ENCODE measurements at places on chromosomes 2 and 18.

GRCh38 chr2:212618636-212619035, 80.0 kb upstream of the ERBB4 start:
- no peak for DNase-seq

- DNase-seq = no peak
Observed at GRCh38 chr2:121309801-121310200, 24.8 kb upstream of the TFCP2L1 start.

DNA sequence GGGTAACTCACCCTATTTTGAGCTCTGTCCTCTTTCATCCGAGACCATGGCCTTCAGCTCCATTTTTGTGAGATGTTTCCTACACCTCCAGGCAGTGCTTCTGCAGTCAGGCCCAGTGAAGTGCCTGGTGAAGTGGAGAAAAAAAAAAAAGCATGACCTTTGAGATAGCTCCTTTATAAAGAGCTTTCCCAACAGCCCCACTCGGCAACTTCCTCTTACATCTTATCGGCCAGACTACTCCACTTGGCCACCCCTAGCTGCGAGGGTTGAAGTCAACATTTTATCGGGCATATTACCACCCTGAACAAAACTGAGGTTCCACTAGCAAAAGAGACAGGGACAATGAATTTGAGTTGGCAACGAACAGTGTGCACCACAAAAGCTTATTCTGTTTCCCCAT, 124.8 kb upstream of the RNF152 start:
- DNase-seq = no peak

DNA sequence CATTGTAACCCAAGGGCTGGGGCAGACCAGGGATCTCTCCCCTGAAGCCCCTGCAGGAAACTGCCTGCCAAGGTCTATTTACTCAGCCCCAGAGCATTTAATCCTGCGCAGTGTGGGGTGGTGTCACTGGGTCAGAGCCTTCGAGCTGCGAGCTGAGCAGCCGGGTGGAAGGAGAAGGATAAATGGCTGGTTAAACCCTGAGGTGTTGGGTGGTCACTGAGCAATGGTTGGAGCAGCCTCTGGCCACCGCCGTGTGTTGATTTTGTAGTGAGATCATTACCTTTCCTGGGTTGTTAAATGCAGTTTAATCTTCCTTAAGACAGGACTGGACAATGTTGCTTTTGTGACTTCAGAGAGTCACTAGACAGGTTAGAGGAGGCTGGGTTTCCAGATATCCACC, 98.1 kb downstream of the SETBP1 start:
- no peak for DNase-seq

- DNase-seq = no peak
Observed at GRCh38 chr2:99623035-99623434, 133.2 kb upstream of the REV1 start.

GRCh38 chr2:12949406-12949805, 232.7 kb downstream of the TRIB2 start:
- DNase-seq = no peak

GRCh38 chr2:62415518-62415917, 90.5 kb downstream of the TMEM17 start:
- DNase-seq = no peak

DNA sequence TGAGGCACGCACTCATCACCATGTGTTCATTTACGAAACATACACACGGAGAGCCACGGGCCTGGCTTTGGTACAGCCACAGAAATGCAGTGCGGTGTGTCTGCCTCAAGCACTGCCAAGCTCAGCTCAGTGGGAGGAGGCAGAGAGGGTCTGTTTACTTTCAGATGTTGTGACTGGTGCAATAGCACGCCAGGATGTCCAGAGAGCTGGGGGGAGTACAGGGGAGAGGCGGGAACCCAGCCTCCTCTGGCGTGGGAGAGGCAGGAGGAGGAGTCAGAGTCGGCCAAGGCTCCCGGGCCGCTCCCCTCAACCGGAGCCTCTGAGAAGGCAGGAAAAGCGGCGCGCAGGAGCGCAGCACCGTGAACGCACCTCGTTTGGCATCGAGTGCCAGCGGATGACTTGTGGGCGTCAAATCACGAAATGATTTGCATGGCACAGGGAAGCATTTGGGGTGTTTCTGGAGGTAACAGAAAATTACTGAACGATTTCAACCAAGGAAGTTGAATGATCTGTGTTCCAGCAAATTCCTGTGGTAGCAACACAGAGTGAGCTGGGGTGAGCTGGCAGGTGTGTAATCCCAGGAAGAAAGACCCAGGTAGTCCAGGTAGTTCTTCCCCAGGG, 143.0 kb downstream of the ZNF516 start:
- no peak for DNase-seq

GRCh38 chr2:239106314-239106908, 258.5 kb downstream of the TWIST2 start:
- peak; percentile 56 for DNase-seq

GRCh38 chr2:241321886-241322285, 6.2 kb downstream of the SEPTIN2 start:
- DNase-seq = no peak

All from COLO829 (cell line).